ENCODE measurements at places on chromosomes 11 and 22.

DNA sequence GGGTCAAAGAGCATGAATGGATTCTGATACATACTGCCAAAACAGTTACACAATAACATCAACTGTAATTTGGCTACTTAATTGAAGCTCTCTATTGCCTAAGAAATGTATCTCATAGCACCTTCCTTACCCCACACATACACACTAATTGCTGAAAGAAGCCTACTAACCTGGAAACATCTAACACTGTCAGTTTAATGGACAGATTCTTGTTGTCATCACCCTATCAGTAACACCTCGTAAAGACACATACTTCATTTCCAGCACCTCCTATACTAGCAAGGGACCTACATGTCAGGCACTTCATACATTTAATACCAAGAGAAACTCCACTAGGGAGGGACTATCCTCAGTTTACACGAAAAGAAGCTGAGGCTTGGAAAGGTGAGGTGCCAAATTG is 9.9 kb downstream of the NAP1L4 start:
- DNase-seq = no peak

GRCh38 chr22:44357296-44357965 is 44.7 kb upstream of the SHISAL1 start:
- no peak for DNase-seq

DNA sequence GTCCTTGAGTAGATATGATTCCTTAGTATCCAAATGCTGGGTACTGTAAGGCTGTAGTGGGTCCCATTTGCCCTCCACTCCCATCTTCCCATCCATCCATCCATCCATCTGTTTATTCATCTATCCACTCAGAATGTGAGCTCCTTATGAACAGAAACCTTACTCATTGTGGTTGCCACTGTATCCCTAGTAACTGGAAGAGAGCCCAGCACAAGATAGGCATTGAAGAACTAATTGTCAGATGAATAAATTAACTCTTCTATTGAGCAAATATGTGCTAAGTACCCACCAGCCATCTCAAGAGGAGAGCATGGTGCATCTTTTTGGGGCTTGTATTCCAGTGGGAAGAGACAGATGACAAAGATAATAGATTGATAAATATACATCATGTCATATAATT is 86.4 kb upstream of the SEZ6L start:
- DNase-seq = no peak

GRCh38 chr22:21975854-21976345 is 6.7 kb downstream of the TOP3B start:
- no peak for DNase-seq

DNA sequence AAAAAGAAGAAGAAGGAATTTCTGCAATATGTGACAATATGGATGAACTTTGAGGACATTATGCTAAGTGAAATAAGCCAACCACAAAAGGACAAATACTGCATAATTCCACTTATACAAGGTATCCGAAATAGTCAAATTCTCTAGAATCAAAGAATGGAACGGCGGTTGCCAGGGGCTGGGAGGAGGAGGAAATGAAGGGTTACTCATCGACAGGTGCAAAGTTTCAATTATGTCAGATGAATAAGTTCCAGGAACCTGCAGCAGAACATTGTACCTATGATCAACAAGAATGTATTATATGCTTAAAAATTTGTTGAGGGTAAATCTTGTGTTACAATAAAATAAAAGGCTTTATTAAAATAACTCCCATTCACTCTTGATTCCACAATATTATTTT is 49.0 kb downstream of the SC5D start:
- no peak for DNase-seq

Data from stimulated activated CD4-positive, alpha-beta T cell treated with anti-CD3 and anti-CD28 coated beads, Interleukin-1b, Interleukin-23, amount 100 ng/mL, for 4 hours (primary cell).